Right lung (tissue), 10 donors: ENCODE measurements at places on chromosomes 2 and 18.

- no peak for DNase-seq
Observed at GRCh38 chr2:27461118-27461517, 18.9 kb downstream of the KRTCAP3 start.

- no peak for DNase-seq
Observed at GRCh38 chr18:80023173-80023572, 11.1 kb upstream of the RBFA start.

DNA sequence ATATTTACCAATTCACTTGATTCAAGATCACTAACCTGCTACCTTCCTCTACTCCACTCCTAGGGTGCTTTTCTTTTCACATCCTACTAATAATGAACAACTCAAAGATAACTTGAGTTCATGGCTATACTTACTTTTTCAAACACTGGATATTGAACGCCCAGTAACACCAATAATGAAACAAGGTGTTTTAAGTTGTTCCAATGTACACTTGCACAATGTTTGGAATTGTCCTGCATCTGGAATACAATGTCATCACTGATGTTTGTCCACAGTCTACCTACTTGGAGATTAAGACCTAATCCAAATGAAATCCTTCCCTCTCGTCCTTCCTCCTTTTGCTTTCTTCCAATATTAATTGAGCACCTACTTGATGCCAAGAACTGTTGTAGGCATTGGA, 218.3 kb upstream of the TMEM200C start:
- no peak for DNase-seq

DNA sequence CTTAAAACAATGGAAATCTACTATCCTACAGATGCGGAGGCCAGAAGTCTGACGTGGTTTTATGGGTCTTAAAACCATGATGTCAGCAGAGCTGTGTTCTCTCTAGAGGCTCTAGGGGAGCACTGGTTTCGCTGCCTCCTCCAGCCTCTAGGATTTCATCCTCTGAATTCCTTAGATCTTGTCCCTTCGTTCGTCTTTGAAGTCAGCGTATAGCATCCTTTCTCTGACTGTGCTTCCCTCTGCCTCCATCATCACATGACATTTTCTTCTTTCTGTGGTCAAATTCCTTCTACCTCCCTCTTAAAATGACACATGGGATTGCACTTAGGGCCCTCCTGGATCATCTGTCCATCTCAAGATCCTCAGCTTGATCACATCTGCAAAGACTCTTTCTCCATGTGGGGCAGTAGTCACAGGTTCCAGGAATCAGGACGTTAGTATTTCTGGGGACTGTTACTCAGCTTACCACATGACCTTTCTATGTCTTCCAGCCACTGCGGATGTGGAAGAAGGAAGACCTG, 22.7 kb upstream of the NCK2 start:
- DNase-seq, result no peak

DNA sequence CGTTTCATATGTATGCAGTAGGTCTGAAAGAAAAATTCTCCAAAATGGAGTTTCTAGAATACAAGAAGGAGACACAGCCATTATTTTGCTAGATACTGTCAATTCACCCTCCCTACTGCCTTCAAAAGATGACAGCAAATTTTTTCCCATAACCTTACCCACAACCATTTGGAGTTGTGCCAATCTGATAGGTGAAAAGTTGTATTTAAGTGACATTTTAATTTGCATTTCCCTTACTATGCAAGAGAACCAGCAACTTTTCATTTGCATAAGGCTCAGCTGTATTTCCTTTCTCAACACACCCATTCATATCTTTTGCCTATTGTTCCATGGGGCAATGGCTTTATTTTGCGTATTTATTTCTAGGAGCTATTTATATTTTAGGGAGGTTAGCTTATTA, 31.4 kb upstream of the IL18RAP start:
- DNase-seq, result no peak

DNA sequence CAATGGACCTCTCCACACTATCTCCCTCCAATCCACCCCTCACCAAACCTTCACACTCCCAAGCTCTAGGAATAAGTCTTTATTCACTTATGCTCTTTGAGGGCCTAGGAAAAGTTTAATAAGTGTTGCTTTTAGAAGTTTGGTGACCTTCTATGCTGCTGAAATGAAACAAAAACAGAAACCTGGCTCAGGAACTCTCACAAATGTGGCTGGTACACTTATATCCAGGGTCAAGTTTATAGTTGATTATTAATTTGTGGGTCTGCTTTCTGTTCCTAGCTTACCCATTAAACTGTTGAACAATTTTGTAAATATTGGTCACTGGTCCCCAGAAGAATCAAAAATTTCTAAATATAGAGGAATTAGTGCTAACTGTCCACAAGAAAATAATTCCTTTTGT, 14.2 kb upstream of the ANKRD44 start:
- no peak for DNase-seq

- no peak for DNase-seq
Observed at GRCh38 chr2:226123300-226123699, 676.3 kb downstream of the IRS1 start.

DNA sequence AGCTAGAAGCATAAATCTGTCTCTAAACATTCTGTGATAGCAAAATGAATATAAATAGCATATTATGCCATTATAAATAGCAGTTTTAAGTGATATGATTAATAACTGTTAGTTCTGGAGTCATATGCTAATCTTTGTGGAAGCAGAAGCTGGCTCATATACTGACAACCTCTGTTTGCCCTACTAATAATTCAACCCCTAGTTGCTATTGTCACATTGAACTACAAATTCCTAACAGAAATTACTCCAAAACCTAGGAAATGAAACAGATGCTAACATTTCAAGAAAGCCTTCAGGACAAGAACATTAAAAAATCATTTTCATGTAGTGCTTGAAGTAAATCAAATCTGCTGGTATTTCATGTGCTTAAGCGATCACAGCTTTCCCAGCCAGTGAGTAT, 28.2 kb downstream of the CALCRL start:
- peak; percentile 11 for DNase-seq
